ENCODE measurements at places on chromosomes 6 and 20. TPM values are rescaled to one million over a fixed set of nuclear protein-coding genes. Genes with fewer than 3 reads are reported as not detected.

- no peak for DNase-seq
Measured at GRCh38 chr6:170098428-170099170, 192.3 kb downstream of the DLL1 start.

The UBD gene
- not detected for total RNA-seq

- DNase-seq: no peak
Measured at GRCh38 chr6:46051962-46052361, 36.3 kb upstream of the CLIC5 start.

The APOBEC2 gene
- total RNA-seq: not detected

GRCh38 chr6:33851959-33852358 lies 48.2 kb upstream of the MLN start:
- DNase-seq: peak; percentile 23

The BTN1A1 gene
- total RNA-seq: not detected

GRCh38 chr6:158417760-158418098 lies 105.5 kb downstream of the TULP4 start:
- no peak for DNase-seq

The CTCFL gene
- total RNA-seq: not detected

The MSH5 gene
- 68.8 TPM for total RNA-seq

DNA sequence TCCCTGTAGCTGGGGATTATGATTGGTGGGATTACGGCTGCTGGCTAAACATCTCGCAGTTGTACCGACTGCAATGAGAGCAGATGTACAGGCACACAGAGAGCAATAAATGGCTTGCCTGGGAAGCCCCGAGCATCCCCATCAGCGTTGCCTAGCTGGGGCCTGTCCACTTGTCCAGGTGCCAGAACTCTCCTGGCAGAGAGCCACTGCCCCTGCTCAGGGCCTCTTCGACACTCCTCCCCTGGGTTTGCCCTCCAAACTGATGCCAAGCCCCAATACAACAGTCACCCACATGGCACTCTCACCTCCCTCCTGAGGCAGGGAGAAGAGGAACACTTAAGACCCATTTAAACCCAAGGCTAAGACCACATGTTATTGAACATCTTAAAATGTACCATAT lies 715.1 kb downstream of the PTPRT start:
- no peak for DNase-seq

DNA sequence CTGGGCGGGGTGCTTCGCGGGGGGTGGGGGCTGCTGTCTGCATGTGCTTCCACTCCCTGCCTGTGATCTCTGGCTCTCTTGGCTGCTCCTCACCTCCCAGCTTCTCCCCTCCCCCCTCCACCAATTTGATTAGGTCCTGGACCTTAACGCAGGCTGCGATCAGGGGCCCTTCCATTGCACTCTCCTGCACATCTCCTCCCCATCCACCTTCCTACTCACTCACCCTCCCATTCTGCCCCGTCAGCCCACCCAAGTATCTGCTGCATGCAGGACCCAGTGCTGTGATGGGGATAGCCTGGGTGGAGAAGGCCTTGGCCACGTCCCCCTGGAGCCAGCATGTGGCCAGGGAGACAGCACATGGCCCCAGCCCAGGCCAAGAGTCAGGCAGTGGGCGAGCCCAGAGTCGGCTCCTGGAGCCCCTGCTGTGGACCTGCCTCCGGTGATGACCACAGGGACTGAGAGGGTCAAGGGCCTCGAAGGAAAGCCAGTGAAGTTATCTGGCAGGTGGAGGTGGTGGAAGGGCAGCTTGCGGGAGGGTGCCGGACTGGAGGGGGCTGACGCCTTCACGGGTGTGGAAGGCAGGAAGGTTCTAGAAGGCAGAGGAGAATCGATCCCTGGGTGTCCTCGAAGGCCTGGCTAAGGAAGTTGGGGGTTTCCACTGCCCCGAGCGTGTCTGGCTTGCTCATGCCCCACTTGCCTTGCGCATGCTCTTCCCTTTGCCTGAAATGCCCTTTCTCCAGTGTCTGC lies 40.7 kb downstream of the SRC start:
- no peak for DNase-seq

GRCh38 chr6:42846505-42846904 lies 32.9 kb upstream of the RPL7L1 start:
- DNase-seq: peak; percentile 51
